A549 treated with ZK216348 at 1 μM for 4 hours (cell line): ENCODE measurements at places on chromosomes 2 and 18. TPM values are rescaled to one million over a fixed set of nuclear protein-coding genes. Genes with fewer than 3 reads are reported as not detected.

The C2orf80 gene
- total RNA-seq: not detected in 5 replicates

The CLEC4F gene
- not detected in 5 replicates for total RNA-seq

The FN1 gene
- total RNA-seq: 173 to 264 TPM (median 183 TPM) in 5 replicates

The CLHC1 gene
- total RNA-seq: 1.3 to 3.2 TPM (median 1.8 TPM) in 5 replicates

The PMAIP1 gene
- 9.4 to 13.9 TPM (median 12.9 TPM) in 5 replicates for total RNA-seq

The EPHA4 gene
- total RNA-seq: 0.49 to 1.3 TPM (median 0.68 TPM) in 5 replicates

The KIAA2012 gene
- total RNA-seq: not detected in 5 replicates

The RFTN2 gene
- total RNA-seq: not detected in 5 replicates

The LYG2 gene
- not detected in 5 replicates for total RNA-seq

The ZSCAN30 gene
- 0.42 to 1.2 TPM (median 0.68 TPM) in 5 replicates for total RNA-seq

The SRD5A2 gene
- 0.04 to 0.06 TPM (median 0.06 TPM) in 3 of 5 replicates, not detected in the others for total RNA-seq

The NETO1 gene
- total RNA-seq: not detected in 5 replicates

The OR6B2 gene
- not detected in 5 replicates for total RNA-seq

The PRKD3 gene
- 6.7 to 13.9 TPM (median 11.6 TPM) in 5 replicates for total RNA-seq

The TXNDC2 gene
- total RNA-seq: 0.15 to 0.34 TPM (median 0.17 TPM) in 5 replicates

The OTX1 gene
- total RNA-seq: 2.2 to 4.5 TPM (median 4.1 TPM) in 5 replicates

The DLX1 gene
- 2.6 to 3.7 TPM (median 3.2 TPM) in 5 replicates for total RNA-seq

The LOXHD1 gene
- not detected in 5 replicates for total RNA-seq

The FZD7 gene
- total RNA-seq: 4.4 to 7.3 TPM (median 6.0 TPM) in 5 replicates

The RGPD3 gene
- 0.11 to 0.20 TPM (median 0.14 TPM) in 5 replicates for total RNA-seq

The PDE1A gene
- total RNA-seq: 0.07 to 0.43 TPM (median 0.15 TPM) in 5 replicates

The MYO1B gene
- 50.4 to 83.6 TPM (median 56.9 TPM) in 5 replicates for total RNA-seq

The MC2R gene
- not detected in 5 replicates for total RNA-seq

The ALPI gene
- not detected in 5 replicates for total RNA-seq

The NGEF gene
- 12.8 to 20.8 TPM (median 17.1 TPM) in 5 replicates for total RNA-seq

The CDH7 gene
- 0.02 TPM in 1 of 5 replicates, not detected in the others for total RNA-seq

The KCNE4 gene
- total RNA-seq: 0.53 to 0.92 TPM (median 0.70 TPM) in 5 replicates

The PLEK gene
- not detected in 5 replicates for total RNA-seq

The BMP10 gene
- total RNA-seq: not detected in 5 replicates

The MC5R gene
- not detected in 5 replicates for total RNA-seq

The RAPH1 gene
- total RNA-seq: 4.1 to 7.9 TPM (median 6.6 TPM) in 5 replicates

The ARHGAP25 gene
- total RNA-seq: 0.14 to 0.39 TPM (median 0.29 TPM) in 4 of 5 replicates, not detected in the other

The CAPG gene
- 79.5 to 121 TPM (median 96.2 TPM) in 5 replicates for total RNA-seq

The GALNT14 gene
- total RNA-seq: 37.1 to 50.5 TPM (median 47.5 TPM) in 5 replicates

The SERPINB4 gene
- 0.17 to 0.25 TPM (median 0.18 TPM) in 3 of 5 replicates, not detected in the others for total RNA-seq

The D2HGDH gene
- 4.0 to 13.0 TPM (median 10.3 TPM) in 5 replicates for total RNA-seq

The LRRC30 gene
- not detected in 5 replicates for total RNA-seq

The METTL5 gene
- 59.0 to 148 TPM (median 68.9 TPM) in 5 replicates for total RNA-seq

The SMIM21 gene
- not detected in 5 replicates for total RNA-seq

The EFEMP1 gene
- total RNA-seq: 32.3 to 56.8 TPM (median 40.9 TPM) in 5 replicates

The ARL6IP6 gene
- 18.4 to 27.8 TPM (median 23.7 TPM) in 5 replicates for total RNA-seq

The GPR39 gene
- total RNA-seq: 7.4 to 10.3 TPM (median 9.6 TPM) in 5 replicates

The NDUFAF7 gene
- total RNA-seq: 16.0 to 23.7 TPM (median 19.6 TPM) in 5 replicates

The MLPH gene
- total RNA-seq: 207 to 326 TPM (median 306 TPM) in 5 replicates

The EML6 gene
- 0.79 to 1.9 TPM (median 1.5 TPM) in 5 replicates for total RNA-seq

The USP14 gene
- total RNA-seq: 50.7 to 70.8 TPM (median 65.0 TPM) in 5 replicates

The MYO5B gene
- 8.4 to 12.8 TPM (median 11.0 TPM) in 5 replicates for total RNA-seq

The RPRM gene
- 0.09 TPM in 1 of 5 replicates, not detected in the others for total RNA-seq

The MAPRE2 gene
- total RNA-seq: 11.5 to 17.0 TPM (median 12.8 TPM) in 5 replicates

The SKOR2 gene
- total RNA-seq: not detected in 5 replicates

The NTSR2 gene
- total RNA-seq: not detected in 5 replicates

The CELF4 gene
- not detected in 5 replicates for total RNA-seq

The XIRP2 gene
- total RNA-seq: not detected in 5 replicates

The KRTCAP3 gene
- total RNA-seq: 0.64 to 0.94 TPM (median 0.74 TPM) in 5 replicates
